Thoracic aorta (tissue), 2 donors: ENCODE measurements at places on chromosomes 7 and 10. TPM values are rescaled to one million over a fixed set of nuclear protein-coding genes. Genes with fewer than 3 reads are reported as not detected.

DNA sequence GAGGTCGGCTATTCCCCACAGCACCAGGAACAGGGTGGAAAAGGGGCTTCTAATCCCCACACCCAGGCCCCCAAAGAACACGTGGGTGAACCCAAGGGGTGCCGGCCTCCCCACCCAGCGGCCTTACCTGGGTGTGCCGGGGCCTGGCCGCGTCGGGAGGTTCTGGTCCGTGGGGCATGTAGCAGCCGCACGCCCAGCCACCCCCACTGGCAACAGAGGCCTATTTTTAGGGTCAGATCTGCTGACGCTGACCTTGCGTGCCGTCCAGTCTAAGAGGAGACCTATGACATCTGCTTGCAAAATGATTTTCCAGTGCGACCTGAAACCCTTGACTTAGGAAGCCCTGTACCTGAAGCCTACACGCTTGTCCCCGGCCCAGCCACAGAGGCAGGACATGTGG lies 38.0 kb upstream of the SAMD8 start:
- no peak for DNase-seq

DNA sequence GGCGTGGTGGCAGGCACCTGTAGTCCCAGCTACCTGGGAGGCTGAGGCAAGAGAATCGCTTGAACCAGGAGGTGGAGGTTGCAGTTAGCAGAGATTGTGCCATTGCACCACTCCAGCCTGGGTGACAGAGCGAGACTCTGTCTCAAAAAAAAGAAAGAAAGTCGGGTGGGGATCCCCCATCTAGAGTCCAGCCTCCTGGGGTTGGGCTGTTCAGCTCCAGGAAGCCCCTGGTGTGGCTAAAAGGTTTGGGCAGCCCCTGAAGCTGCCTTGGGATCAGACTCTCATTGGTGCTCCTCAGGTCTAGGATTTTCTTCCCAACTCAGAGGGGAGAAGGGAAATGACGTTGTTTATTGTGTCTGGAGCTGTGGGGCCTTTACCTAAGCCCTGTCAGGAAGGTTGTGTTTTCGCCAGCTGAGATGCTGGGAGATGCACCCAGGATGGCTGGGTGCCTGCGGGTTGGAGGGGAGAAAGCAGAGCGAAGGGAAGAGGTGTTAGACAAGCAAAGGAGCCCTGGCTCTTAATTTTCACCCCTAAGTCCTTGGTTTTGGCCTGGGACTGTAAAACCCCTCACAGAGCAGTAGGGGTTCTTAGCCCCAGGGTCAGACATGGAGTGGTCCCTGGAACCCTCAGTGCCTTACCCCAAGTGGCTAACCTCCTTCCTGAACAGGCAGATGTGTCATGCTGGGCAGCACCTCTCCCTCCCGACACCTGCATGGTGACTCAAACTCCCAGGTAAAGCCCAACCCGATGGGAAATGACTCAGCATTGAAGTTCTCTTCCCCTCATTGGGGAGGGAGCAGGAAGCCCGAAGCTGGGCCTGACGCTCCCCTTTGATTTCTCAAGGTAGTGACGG lies 21.1 kb downstream of the PLAU start:
- no peak for DNase-seq

DNA sequence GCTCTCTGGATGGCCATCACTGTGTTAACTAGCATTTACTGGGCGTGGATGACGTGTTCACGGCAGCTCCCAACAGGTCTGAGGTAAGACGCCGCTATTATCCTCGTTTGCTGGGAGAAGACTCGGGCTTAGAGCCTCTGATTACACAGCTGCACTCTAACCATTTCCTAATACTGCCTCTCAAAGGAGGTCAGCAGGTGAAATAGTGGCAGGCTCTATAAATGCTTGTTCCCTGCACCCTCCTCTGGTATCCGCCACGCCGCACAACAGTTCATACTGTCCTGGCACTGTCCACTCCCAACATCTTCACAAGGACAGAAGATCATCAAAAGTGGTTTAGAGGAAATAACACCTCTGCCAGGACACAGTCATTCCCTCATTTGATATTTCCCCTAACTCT lies 28.3 kb downstream of the HIPK2 start:
- no peak for DNase-seq

DNA sequence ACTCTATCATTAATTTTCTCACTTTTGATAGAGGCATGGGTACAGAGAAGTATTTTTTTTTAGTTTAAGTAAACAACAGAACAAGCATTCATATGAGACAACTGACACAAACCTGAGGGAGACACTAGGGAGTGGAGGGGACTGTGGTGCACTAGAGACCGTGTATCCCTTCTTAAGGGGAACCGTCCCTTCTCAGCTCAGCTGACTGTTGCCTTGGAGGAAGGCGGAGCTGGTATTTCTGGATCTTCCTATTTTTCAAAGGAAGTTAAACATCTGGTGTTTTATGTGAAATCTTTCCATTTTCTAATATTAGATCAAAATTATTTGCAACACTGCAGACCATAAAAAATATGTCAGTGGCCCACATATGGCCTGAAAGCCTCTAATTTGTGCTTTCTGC lies 113.6 kb upstream of the MACROH2A2 start:
- DNase-seq, result no peak

GRCh38 chr10:27207350-27207749 lies 33.2 kb downstream of the ACBD5 start:
- DNase-seq, result no peak

GRCh38 chr7:91191771-91192170 lies 72.5 kb upstream of the FZD1 start:
- no peak for DNase-seq

- DNase-seq, result no peak
These were observed 10.7 kb downstream of the CALD1 start for GRCh38 chr7:134789967-134790685.

Gene VAX1
- not detected for total RNA-seq

DNA sequence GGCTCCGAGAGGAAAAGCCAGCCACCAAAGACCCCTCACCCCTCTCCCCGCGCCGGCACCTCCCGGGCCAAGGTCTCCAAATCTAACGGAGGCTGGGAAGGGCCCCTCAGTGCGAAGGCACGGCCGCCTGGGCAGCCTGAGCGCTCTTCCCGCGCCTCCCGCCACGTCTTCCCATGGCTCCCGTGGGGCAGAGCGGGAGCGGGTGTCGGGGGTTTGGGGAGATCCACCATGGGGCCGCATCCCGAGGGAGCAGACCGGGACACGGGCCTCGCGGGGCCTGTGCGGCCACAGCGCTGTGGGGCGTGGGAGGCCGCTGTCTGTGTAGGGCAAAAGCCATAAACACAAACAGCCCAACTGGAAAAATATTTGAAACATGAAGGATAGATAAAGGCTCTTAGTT lies 22.4 kb downstream of the GPER1 start:
- no peak for DNase-seq

GRCh38 chr10:78357141-78358063 lies 323.7 kb downstream of the RPS24 start:
- no peak for DNase-seq

- no peak for DNase-seq
These were observed 3.4 kb downstream of the CALHM2 start for GRCh38 chr10:103448746-103449145.

GRCh38 chr10:83880252-83880791 lies 259.0 kb upstream of the GHITM start:
- DNase-seq, result no peak

GRCh38 chr7:42852531-42852930 lies 59.3 kb downstream of the C7orf25 start:
- no peak for DNase-seq

- no peak for DNase-seq
These were observed 97.5 kb downstream of the TCF7L2 start for GRCh38 chr10:113047605-113047962.

DNA sequence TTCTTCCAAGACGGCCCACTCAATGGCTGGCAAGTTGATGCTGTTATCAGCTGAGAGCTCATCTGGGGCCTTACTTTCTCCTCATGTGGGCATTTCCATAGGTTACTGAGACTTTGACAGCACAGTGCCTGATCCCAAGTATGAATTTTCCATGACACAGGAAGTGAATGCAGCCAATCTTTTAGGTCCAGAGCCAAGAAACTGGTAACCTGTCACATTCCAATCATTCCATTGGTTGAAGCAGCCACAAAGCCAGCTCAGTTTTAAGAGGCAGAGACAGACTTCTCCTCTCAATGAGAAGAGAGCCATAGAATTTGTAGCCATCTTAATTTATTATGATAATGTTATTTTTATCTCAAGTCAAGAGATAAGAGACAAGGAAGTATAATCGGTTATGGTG lies 775.5 kb downstream of the CNTNAP2 start:
- no peak for DNase-seq

GRCh38 chr10:82267014-82267413 lies 392.0 kb downstream of the NRG3 start:
- DNase-seq, result no peak

Gene PAX4
- not detected for total RNA-seq

DNA sequence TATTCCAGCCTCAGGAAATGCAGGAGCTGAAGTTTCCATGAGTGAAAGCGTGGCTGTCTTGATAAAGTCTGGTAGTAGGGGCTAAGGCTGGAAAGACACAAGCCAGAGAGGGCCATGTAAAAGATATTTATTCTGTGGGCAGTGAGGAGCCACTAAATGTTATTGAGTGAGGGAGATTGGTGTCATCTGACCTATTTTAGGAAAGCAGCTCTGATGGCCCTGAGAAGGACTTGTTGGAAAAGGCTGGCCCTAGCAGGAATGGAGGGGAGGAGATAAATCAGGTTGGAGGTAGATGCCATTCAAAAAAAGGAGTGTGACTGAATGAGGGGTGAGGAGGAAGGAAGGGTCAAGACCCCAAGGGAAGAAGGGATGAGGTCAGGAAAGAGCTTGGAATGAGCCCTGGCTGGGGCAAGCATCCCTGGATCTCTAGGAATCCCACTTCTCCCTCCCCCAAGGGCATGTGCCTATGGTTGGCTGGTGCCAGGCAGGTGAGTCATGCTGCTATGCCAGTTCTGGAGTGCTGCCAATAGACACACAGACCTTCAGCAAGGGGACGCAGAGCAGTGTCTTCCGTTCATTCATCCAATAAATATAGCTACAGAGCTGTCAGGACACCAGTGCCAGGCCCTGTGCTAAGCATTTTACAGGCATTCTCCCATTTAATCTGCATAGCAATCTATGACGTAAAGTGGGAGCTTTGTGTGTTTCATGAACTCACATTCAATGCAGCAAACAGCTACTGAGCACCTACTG lies 2.0 kb downstream of the ANKRD2 start:
- peak; percentile 35 for DNase-seq

Gene PPP1R17
- not detected for total RNA-seq

DNA sequence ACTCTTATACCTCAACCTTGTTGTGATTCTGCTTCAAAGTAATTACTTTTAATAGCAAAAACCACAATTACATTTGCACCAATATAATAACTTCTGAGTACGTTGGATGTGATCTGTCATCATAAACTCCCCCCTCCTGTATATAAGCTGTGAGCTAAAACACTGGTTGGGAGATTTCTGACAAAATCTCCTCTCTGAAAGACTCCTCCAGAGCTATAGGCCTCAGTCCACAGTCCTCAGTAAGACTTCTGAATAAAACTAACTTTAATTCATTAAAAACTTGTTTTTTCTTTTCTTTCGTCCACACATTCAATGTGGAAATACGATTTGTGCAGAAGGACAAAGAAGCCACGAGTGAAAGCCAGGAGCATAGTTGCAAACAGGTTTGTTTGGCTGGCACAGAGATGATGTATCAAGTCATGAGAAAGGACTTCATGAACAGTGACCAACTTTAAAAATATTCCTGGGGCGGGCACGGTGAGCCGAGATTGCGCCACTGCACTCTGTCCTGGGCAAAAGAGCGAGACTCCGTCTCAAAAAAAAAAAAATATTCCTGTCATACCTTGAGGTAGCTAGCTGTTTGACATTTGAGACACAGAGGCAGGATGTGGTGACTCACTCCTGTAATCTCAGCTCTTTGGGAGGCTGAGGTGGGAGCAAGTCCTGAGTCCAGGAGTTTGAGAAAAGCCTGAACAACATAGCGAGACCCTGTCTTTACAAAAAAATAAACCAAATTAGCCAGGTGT lies 91.1 kb upstream of the ARHGAP21 start:
- no peak for DNase-seq

Gene SRRM3
- 1.6 TPM for total RNA-seq

DNA sequence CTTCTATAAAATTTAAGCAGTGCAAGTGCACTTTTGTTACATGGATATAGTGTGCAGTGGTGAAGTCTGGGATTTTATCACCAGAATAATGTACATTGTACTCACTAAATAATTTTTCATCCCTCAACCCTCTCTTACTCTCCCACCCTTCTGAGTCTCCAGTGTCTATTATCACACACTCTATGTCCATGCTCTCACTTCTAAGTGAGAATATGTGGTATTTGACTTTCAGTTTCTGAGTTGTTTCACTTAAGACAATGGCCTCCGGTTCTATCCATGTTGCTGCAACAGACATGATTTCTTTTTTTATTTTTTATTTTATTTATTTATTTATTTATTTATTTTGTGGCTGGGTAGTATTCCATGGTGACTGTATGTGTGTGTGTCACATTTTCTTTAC lies 855.9 kb upstream of the PHF14 start:
- DNase-seq, result no peak

DNA sequence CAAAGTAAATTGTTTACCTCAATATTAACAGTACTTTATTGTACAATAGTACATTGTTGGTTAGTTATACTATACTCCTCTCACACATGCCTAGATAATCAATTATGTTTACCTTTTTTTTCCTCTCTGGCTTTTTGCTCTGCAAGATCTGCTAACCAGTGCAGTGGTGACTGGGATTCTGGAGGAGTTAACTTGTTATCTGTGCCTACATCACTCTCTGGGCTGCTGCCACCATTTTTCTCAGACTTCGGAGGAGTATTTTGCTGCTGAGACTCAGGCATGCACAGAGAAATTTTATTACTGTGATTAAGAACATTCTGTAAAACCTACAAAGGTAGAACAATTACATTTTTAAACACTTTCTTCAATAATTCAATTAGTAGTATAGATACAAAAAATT lies 59.7 kb downstream of the NRBF2 start:
- DNase-seq, result no peak

DNA sequence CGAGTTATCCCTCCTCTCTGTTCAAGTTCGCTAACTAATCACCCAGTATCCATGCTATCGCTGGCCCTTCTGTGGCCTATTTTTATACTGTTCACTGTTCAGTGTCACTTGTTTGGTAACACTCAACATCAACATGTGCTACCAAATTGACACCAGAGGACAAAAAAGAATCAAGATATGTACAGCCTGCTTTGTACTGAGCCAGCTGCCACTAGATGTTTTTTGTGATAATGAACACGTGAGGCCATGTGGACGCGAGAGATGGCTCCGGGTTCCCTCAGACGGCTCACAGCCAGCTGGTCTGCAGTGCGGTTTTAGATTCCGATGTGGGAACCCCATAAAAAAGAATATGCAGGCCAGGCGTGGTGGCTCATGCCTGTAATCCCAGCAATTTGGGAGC lies 21.2 kb downstream of the CAV1 start:
- DNase-seq, result no peak
